Stimulated activated CD4-positive, alpha-beta T cell treated with anti-CD3 and anti-CD28 coated beads, Interleukin-15, amount 100 ng/mL, for 1 hour (primary cell): ENCODE measurements at places on chromosomes 6 and 20.
A peak's percentile ranks its signal among the peaks of the same experiment; 100 is the strongest.

GRCh38 chr6:27370391-27370790 lies 18.2 kb upstream of the ZNF391 start:
- DNase-seq: no peak

DNA sequence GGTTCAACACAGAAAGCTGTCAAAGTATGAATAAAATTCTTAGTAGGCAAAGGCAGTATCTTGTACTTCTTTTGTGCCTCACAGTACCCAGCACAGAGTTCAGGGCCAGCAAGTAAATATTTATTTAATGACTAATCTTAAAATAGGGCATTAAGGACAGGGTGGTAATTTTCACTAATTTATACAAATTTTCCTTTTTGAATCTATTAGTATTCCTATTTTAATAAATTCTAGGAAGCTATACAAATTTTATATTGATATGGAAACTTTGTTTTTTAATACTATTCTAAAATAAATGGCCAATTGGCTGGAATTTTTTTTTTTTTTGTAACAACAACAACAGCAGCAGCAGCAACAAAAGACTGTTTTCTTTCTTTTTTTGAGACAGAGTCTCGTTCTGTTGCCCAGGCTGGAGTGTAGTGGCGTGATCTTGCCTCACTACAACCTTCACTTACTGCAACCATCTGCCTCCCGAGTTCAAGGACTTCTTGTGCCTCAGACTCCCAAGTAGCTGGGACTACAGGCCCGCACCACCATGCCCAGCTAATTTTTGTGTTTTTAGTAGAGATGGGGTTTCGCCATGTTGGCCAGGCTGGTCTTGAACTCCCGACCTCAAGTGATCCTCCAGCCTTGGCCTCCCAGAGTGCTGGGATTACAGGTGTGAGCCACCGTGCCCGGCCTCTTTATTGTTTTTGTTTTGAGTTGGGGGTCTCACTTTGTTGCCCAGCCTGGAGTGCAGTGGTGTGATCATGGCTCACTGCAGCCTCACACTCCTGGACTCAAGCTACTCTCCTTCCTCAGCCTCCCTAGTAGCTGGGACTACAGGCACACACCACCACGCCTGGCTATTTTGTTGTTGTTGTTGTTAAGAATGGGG lies 85.2 kb downstream of the FKBP5 start:
- DNase-seq: no peak

GRCh38 chr6:68372991-68373390 lies 262.1 kb upstream of the ADGRB3 start:
- DNase-seq: no peak

DNA sequence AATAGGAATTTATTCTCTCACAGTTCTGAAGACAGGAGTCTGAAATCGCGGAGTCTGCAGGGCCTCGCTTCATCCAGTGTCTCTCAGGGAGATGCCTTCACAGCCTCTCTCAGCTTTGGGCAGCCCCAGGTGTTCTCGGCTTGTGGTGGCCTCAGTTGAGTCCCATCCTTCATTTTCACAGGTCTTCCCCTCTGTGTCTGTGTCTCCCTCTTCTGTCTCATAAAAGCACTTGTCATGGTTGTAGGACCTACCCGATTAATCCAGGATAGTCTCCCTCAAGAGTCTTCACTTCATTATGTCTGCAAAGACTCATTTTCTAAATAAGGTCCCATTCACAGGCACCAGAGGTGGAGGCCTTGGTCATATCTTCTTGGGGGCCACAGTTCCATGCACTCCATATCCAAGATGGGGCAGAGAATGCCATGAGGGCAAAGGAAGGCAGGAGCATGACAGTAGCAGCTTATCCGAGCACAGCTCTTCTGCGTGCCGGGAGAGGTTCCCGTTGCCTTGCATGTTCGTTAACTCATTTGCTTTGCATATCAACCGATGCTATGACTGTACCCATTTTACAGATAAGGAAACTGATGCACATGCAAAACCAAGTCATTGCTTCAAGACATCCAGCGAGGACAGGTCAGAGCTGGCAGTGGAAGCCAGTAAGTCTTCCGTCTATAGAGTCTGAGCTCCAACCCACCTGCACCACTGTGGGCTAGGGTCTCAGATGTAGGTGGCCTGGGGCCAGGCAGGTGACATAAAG lies 363.8 kb upstream of the SULF2 start:
- DNase-seq: no peak

DNA sequence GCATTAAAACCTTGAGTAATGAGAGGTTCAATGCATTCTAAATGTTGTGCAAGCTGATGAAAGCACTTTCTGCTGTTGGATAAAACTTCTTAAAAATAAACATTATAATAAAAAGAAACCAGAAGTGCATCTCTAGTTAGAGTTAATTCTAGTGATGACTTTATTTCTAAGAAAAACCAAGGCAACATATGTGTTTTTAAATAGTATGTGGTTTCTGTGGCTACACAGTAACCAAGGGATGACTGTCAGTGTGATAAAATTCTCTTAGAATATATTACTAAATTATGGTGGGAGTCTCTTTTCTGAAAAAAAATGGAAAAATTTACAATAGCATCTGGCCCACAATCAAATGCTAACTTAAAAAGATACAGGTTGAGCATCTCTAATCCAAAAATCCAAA lies 117.0 kb downstream of the ME1 start:
- DNase-seq: no peak

DNA sequence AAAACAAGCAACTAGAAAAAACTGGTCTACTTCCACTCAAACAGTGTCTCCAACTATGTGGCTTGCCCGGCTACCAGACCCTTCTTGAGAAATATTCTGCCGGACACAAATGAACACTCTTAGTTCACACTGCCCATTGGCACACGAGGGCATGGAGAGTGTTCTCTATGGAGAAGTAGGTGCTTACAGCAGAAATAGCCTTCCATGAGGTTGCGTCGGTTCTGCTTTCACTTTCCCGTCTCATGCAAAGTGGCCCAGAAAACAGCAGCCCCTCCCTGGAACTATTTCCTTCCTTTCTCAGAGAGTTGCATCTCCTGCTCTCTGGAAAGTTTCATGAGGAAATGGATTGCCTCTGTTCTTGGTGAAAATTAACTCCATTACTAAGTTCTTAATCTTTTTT lies 9.5 kb upstream of the HLA-DOA start:
- peak; percentile 22 for DNase-seq

GRCh38 chr6:92534109-92534508 lies 885.2 kb downstream of the EPHA7 start:
- DNase-seq: no peak

DNA sequence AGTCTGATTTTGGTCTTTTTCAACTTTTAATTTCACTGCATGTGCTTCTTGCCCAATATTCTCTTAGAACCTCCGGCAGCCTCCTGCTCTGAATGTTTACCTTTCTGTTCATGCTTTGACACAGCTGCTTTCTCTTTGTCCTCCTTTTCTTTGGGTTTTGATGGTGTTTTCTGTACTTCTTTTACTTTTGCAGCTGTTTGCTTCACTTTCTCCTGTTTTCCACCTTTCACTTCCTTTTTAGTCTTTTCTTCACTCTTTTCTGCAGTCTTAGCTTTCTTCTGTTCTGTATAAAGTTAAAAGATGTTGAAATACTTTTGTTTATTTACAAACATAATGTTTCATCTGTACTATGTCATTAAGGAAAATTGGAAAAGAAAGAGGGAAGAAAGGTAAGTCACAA lies 133.1 kb downstream of the TRDN start:
- no peak for DNase-seq

- no peak for DNase-seq
Measured at GRCh38 chr20:19498756-19499155, 259.3 kb upstream of the RIN2 start.

- DNase-seq: peak; percentile 37
Measured at GRCh38 chr6:158649289-158650143, at the start of gene SYTL3. Gene SYTL3 (plus strand): TSS chr6:158650054. CDS start chr6:158663269, 13,215 bp downstream.

DNA sequence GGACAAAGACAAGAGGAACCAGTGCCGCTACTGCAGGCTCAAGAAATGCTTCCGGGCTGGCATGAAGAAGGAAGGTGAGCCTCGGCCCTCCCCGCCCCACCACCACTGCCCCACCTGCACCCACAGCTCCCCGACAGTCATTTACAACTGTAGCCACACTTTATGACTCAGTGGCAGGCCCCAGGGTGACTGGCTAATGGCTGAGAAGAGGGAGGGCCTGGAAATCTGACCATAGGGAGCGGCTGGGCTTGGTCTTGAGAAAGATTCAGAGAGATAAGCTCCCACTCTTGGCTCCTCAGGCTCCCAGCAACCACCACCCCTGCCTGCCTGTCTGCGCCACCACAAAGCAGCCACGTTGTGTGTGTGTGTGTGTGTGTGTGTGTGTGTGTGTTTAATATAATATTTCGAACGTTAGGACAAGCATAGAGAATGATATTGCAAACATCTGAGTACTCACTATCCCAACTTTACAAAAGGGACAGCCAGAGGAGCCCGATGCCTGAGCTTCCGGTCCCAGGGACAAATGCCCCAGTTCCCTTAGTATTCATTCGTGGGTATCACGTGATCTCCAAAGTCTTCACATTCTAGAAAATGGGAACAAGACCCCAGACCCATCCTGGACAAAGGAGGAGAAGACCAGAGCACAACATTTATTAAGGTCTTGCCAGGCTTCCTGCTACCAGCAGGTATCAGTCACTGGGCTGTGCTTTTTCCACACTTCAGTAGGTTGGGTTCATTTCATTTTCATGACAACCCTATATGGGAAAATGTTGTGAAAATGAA lies 52.1 kb downstream of the HNF4A start:
- DNase-seq: no peak

DNA sequence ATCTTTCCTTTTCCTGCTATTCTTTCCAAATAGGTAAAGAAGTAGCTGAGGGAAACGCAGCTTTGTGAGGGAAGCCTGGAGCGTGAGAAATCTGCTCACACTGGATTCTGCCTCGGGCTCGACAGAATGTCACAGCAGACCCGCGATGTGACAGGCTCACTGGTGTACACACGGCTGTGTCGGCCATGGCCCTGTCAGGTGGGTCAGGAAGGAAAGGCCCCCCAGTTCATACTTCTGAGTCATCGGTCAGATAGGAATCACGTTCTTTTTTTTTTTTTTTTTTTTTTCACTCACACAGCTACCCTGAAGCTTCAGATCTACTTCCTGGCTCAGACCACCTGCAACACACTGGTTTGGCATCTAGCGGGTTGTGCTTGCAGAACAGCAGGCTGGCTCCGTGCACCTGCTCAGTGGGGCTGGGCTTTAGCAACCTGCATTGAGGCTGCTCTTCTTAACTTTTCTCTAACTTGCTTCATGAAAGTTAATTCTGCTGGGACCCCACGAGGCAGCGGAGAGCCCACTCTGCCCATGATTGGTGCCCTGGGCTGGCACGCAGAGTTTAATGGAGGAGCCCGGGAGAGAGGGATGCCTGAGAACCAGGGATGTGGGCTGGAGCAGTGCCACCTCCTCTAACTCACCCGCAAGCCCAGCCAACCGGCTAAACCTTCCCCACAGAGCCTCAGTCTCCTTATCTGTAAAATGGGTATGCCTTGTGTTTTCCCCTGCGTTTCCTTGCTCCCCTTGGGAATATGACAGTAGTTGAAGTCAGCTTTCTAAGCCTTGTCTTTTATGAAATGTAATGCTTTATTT lies 61.5 kb upstream of the FNDC1 start:
- DNase-seq: peak; percentile 25

GRCh38 chr6:122374307-122374706 lies 25.1 kb upstream of the HSF2 start:
- no peak for DNase-seq

GRCh38 chr20:38298768-38299288 lies 5.1 kb upstream of the BPI start:
- DNase-seq: no peak

- no peak for DNase-seq
Measured at GRCh38 chr6:147341486-147341885, 137.3 kb downstream of the STXBP5 start.

DNA sequence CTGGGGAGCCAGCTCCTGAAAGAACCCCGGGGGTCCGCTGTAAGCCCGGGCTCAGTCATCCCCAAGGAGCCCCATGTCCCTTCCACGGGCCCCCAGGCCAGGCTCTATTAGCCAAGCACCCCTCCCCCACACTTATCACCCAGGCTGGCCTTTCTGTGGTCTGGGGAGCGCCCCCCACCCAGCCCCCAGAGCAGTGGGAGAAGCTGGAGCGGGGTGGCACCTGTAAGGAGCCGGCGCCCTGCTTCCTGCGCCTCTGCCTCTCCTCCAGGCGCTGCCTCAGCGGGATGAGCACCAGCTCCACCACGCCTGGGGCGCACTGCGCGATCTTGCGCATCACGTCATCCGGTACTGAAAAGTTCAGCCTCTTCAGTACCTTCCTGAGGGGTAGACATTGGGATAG lies 2.3 kb downstream of the SPEF1 start:
- DNase-seq: no peak
